ENCODE measurements at places on chromosomes 11 and 22.

DNA sequence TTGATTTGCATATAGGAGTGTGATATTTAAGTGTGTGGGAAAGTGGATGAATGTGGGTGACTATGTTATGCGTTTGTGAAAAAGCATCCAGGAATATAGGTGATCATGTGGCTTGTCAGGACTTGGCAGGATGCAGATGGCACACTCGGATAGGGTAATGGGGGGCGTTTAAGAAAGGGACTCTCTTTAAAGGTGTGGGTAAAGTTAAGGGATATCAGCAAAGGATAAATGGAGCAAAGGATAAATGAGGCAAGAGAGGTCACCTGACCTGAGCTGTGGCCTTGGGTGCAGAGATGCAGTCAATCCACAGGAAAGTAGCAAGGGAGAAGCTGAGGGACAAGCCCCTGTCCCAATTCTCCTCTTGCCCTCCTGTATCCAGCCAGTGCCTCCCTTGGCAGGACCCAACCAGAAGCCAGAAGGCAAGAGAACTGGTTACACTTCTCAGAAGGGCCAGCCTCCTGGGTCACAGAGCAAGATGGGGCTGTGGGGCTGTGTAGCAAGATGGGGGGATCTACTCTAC, 47.5 kb upstream of the GRAMD1B start:
- DNase-seq, result no peak

- no peak for DNase-seq
These were observed 26.6 kb downstream of the SHANK3 start for GRCh38 chr22:50699001-50699755.

DNA sequence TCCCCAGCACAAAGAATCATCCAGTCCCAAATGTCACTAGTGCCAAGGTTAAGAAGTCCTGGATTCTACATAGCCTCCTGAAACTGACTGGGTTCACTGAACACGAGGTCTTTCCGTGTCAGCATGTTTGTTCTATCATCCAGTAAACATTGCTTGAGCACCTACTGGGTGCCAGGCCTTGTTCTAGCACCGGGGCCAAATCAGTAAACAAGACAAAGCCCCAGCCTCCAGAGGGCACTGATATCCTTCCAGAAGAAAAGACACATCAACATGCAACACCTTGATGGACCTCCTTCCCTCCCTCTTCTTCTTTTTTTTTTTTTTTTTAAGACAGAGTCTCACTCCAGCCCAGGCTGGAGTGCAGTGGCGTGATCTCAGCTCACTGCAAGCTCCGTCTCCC, 26.9 kb downstream of the TPST2 start:
- DNase-seq, result no peak

DNA sequence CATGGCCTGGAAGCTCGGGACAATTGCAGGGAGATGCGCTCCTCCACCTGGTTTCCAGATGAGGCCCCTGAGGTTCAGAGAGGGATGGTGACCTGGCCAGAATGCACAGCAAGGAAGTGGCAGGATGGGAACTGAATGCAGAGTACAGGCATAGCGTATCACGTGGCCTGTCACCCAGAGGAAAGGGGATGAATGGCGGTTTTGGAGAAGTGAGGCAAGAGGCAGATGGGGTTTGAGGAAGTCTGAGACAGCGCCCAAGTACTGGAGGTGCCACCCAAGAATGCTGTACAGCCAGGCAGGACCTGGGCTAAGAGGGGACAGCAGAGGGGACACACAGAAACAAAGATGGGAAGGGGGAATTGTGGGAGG, 4.9 kb downstream of the RAB3IL1 start:
- DNase-seq, result no peak

DNA sequence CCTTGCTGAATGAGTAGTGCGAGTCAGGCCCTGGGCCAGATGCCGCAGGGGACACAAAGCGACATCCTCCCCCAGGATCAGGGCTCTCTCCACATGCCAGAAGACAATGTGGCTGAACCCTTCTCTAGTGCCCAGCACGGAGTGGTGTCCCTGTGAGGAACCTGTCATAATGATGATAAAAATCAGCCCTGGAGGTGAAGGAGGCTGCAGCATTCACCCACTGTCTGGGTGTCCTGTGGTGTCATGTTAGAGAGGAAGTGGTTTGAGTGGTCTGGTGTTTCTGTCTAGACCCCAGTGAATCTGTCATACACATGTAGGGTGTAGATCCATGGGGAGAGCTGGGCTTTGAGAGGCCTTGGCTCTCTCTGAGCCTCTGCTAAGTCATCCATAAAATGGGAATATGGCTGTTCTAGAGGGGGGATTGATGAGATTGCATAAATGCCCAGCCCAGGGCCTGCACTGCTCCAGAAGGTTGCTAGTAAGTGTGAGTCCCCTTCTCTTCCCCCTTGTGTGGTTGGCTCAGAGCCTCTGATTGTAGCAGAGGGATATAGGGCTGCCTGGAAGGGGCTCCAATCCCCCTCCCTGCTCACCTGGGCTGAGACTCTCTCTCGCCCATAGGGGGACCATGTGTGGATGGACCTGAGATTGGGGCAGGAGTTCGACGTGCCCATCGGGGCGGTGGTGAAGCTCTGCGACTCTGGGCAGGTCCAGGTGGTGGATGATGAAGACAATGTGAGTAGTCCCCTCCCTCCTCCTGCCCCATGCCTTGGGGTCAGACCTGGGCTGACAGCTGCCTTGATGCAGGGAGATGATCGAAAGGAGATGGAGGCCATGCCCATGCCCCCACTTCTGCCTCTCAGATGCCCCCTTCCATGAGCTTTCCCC, 14.3 kb downstream of the MYO7A start:
- no peak for DNase-seq

- DNase-seq, result no peak
These were observed 127.7 kb downstream of the CRYBB2 start for GRCh38 chr22:25346859-25347751.

GRCh38 chr11:6223854-6224253, 10.6 kb downstream of the FHIP1B start:
- no peak for DNase-seq

DNA sequence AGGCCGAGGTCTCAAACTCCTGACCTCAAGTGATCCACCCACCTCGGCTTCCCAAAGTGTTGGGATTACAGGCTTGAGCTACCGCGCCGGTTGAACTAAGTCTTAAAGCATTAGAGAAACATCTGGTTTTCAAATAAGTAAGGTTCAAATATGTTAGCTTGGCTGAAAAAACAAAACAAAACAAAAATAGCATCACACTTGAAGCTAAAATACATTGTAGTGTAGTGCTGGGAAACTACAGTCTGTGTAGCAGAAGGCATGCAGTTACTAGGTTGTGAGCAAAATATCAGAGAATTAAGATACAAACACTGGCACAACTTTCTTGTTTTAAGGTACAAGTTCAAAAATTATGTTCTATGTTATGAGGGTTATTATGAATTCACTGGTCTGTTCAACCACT, 224.8 kb upstream of the CHORDC1 start:
- no peak for DNase-seq

GRCh38 chr11:109320595-109320994, 101.4 kb upstream of the C11orf87 start:
- no peak for DNase-seq

GRCh38 chr11:73875380-73875779, 1.3 kb downstream of the COA4 start:
- DNase-seq, result no peak

GRCh38 chr11:10455637-10456487, 798 bp downstream of the AMPD3 start:
- DNase-seq, result no peak

- no peak for DNase-seq
These were observed 131.5 kb downstream of the CCDC34 start for GRCh38 chr11:27231530-27231929.
